ENCODE measurements at places on chromosomes 4 and X.

DNA sequence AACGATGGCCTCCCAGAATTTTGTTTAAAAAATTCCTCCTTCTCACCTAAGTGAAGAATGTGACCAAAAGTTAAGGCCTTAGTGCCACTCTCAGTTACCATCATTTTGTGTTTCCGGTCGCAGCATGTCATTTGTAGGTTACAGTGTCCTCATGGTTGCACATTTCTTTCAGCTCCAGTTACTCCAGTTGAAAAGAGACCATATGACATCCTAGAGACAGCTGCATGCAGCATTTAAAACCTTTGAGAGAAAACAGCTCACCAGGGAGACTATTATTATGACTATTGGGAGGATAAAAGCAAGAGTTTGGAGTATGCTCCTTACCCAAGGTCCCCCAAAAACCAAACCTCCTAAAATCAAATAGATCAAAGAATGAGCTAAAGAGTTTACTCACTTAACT lies 45.8 kb downstream of the MGARP start:
- DNase-seq, result no peak

DNA sequence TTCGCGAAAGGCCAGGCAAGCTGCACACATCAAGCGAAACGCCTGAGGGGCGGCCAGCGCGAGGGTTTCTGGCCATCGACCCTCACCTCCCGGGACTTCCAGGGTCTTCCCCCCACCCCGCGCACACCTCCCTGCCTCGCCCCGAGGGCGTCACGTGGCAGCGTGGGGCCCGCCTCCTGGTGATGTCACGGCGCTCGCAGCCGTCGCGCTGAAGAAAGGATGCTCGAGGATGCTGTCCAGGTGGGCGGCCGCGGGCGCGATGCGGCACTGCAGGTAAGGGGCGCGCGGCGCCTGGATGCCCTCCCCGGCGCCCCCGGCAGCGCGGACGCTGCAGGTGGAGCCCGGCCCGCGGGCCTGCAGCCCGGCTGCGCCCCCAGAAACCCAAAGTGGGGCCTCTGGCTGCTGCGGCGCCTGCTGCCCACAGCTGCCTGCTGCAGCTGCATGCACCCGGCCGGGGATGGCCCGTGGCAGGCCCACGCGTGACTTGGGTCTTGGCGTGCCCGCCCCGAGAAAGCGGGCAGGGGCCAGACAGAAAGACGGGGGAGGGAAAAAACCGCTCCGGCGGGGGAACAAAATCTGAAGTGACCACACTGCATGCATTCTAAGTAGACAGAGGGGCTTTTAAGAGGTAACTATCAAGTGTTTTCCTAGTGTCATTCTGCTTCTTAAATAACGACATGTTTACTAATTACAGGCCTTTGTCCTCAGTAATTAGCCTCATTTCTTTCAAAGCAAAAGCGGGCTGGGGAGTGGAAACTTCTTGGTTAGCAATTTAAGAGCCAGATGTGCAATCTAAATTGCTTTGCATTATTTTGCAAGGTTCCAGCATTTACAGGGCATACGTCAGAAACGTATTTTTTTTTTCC lies 1.7 kb downstream of the CLCN4 start:
- DNase-seq, result no peak

GRCh38 chr4:112189754-112190153 lies 41.8 kb upstream of the AP1AR start:
- DNase-seq, result no peak

DNA sequence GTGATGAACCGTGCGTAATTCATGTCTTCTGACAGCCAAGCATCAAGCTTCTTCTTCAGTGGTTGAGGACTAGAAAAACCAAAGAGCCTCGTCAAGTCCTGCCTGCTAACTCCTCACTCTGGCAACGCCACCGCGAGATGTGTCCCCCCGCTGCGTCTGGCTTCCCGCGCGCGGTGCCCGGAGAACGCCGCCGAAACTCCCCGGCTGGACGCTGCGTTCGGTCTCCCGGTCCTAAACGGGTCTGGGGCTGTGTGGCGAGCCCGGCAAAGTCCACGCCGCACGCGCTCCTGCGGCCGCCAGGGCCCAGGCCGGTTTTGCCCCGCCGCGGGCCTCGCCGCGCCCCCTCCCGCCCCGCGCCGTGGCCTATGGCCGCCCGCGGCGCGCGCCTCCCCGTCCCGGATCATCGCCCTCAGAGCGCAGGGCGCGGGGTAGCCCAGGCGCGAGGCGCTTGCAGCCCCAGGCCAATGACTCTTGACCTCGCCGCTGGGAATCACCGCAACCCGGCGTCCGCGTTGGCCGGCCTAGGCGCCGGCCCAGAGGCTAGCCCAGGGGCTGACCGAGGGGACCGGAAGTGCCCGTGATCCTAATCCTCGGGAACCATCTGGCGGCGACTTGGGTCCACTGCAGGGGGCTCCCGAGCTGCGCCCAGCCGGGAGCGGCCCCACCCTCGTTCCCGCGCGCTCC lies at the start of gene AADAT:
AADAT (minus strand) TSS at position 289 of the 684 bp plus-strand sequence; CDS start at position 23, 266 bp downstream.
- DNase-seq, result no peak

- no peak for DNase-seq
Observed at GRCh38 chrX:147342197-147342596, 527.7 kb upstream of the CXorf51A start.

Measured in activated CD8-positive, alpha-beta memory T cell treated with anti-CD3 and anti-CD28 coated beads for 4 hours (primary cell).